Epithelial cell of proximal tubule (primary cell): ENCODE measurements at places on chromosomes 1 and 21.

GRCh38 chr1:159817276-159818041 is 9.2 kb upstream of the SLAMF8 start:
- DNase-seq: no peak

DNA sequence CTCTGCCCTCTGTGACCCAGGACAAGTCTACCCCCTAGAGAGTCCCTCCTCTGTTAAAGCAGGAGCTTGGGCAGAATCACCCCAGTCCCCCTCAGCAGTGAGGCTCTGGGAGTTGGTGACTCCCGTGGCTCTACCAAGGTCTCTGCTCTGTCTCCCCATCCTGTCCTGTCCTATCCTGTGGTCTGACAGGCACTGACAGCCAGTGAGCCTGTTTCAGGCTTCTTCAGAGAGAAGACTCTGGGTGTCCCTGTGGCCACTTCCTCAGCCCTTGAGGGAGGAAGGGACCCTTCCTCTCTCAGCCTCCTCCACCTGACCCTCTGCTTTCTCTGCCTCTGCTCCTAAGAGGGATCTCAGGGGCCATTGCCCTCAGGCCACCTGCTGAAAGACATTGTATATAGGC is 148.7 kb downstream of the FCRL5 start:
- no peak for DNase-seq

GRCh38 chr1:15430787-15431570 is 7.3 kb upstream of the CTRC start:
- DNase-seq: no peak

DNA sequence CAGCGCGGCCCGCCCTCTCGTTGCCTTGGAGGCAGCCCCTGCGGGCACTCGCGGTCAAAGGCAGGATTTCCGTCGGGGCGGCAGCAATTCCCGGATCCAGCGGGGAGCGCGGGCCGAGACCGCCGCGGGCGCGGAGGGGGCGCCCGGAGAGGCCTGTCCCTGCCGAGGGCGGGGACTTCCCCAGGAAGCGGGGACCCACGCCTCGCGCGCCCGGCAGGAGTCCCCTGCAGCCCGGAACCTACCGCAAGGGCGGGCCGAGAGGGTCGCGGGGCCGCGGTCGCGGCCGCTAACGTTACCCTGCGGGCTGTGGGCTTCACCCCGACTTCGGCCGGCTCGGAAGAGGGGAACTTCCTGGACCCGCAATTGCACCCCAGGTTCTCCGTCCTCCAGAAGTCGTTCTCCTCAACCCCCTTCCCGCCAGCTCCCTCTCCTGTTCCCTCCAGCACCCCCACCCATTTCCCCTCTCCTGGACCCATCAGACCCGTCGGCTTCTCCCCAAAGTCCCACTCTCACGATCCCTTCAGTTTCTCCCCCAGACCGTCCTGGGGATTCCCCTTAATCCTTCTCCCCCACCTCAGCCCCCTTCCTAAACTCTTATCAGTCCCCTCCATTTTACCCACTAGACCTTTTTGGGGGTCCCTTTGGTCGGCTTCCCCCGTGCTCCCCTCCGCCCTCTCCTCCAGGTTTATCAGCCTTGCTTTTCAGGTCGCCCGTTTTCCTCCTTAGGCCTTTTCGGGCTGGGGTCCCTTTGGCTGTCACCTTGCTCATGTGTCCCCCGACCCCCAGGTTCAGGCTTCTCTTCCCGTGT is 604 bp downstream of the FGR start:
- DNase-seq: no peak

- DNase-seq: no peak
Observed at GRCh38 chr1:144101397-144102045, 129.7 kb upstream of the FAM72C start.

DNA sequence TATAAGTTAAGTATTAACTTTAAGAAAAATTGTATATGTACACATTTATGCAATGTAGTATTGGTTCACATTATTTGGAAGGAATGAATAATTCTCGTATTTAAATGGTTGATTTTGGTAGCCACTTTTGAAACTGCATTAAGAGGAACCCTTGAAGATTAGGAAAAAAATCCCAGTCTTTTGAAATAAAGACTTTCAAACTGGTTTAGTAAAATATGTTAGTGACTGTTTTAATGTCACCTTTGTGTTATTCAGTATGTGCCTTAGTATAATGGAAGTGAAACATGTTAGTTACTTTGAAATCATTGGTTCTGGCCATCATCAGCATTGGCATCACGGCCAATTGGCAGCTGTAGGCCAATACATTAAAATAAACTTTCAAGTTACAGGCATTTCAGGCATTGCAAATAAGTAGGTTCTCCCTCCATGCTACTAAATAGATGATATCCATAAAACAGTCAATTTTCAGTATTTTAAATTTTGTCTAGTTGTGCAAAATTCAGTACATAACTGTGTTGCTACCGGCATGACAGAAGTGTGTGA is 4.4 kb downstream of the MIER1 start:
- no peak for DNase-seq

GRCh38 chr1:82578086-82578726 is 777.5 kb downstream of the ADGRL2 start:
- DNase-seq: no peak

GRCh38 chr1:31155216-31155806 is 84.4 kb downstream of the NKAIN1 start:
- DNase-seq: no peak

GRCh38 chr21:15531986-15532385 is 197.8 kb upstream of the USP25 start:
- no peak for DNase-seq

GRCh38 chr1:226679853-226680516 is 59.1 kb downstream of the ITPKB start:
- no peak for DNase-seq

DNA sequence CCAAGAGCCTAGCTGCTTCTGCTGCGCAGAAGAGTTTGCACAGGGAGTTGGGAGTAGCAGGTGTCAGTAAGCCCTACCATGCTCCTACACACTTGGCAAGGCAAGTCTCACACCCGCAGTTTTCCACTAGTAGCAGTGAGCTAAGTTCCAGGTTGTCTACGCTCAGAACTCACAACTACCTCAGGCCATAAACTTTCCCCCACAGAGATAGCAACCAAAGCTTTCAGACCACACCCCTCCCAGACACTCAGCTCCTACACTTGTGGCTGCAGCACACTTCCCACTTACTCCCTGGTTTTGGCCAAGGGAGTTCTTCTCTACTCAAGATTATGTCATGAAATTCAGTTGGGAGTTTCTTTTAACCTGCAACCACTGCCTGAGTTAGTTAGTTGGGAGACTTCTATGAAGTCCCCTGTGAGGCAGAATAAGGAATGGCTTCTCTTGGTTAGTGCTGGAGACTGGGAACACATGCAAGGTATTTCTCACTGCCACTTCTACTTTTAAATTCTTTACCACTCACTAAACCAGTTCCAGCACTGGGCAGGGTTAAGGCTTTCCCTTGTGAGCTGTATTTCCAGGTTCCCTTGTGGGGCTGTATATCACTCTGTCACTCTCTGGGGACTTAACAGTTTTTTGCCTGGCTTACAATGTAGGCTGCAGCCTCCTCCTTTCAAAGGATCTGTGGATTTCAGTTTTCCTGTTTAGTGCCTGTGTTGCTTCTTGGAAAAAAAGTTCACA is 18.3 kb upstream of the MAB21L3 start:
- no peak for DNase-seq

GRCh38 chr1:182198006-182198605 is 136.6 kb upstream of the ZNF648 start:
- no peak for DNase-seq

GRCh38 chr1:181159451-181160140 is 71.1 kb downstream of the IER5 start:
- no peak for DNase-seq

- peak; percentile 7 for DNase-seq
Observed at GRCh38 chr1:147808025-147808424, 47.6 kb upstream of the GJA5 start.

- no peak for DNase-seq
Observed at GRCh38 chr1:203268901-203269653, 36.2 kb upstream of the BTG2 start.

DNA sequence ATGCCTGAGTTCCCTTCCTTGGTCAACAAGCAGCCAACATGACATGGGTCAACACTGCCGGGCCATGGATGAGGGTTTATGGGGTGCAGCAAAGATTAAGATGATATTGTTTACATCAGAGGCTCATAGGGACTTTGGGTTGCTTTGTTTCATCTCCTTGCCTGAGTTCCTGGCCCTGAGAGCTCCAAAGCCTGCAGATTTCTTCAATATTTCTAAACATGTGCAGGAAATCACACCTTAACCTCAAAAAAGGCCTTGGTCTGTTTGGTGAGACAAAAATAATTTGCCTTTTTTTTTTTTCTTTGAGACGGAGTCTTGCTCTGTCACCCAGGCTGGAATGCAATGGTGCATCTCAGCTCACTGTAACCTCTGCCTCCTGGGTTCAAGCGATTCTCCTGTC is 876 bp downstream of the SLAMF8 start:
- DNase-seq: no peak

DNA sequence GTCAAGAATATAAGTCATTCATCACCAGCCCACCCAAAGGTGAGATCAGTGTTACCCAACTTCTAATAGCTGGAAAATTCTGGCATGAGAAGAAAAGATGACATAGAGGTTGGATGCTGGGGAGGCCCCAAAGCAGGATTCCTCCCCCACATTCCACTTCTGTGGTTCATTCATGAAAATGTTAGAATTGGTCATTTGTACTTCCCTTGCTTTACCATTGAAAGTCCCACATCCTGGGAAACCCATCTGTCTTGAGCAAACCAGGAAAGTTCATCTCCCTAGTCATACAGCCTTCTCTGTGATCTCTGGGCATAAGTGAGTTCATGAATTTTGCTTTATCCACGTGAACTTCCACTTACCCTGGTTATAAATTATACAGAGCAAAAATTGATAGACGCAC is 66.8 kb downstream of the SERINC2 start:
- DNase-seq: no peak

GRCh38 chr1:178528228-178528952 is 15.5 kb downstream of the TEX35 start:
- DNase-seq: no peak

GRCh38 chr1:53590531-53591515 is 131.6 kb downstream of the DMRTB1 start:
- DNase-seq: no peak

GRCh38 chr21:25934771-25935224 is 200.0 kb downstream of the GABPA start:
- peak; percentile 93 for DNase-seq

- DNase-seq: no peak
Observed at GRCh38 chr1:179794669-179795068, 51.6 kb downstream of the FAM163A start.

GRCh38 chr1:213976665-213977485 is 10.9 kb upstream of the PROX1 start:
- no peak for DNase-seq

DNA sequence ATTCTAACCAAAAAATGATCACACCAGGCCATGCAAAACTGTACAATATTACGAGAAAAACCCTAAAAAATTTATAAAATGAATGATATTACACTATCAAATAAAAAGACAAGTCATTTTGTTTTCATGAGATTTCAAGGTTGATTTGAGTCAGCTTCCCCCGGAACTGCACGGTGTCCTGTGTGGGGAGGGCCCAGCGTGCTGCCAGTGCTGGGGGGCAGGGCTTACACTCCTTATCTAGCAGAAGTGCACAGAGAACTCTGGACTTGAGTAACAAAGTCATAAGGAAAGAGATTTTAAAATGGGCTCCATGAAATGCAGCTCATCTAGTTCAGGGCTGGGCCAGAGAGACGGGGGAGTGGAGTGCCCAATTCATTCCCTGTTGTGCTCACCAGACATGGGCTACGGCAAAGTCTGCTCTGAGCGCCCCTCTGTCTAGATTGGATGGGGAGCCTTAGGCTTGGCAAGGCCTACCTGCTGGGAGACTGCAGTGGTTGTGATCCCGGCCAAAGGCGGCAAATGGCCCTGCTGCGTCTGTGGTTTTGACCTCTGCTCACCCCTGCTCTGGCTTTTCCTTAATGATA is 50.1 kb downstream of the COQ8A start:
- DNase-seq: no peak

DNA sequence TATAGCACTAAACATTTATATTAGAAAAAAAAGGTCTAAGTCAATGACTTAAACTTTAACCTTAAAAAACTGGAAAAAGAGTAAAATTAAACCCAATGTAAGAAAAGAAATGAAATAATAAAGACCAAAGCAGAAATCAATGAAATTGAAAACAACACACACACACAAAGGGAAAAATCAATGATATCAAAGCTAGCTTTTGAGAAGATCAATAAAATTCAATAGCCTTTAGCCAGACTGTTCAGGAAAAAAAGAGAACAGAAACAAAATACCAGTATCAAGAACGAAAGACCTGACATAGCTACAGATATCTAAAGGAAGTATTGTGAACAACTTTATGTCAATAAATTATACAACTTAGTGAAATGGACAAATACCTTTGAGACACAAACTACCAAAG is 7.1 kb downstream of the DHCR24 start:
- no peak for DNase-seq

GRCh38 chr21:38849776-38850175 is 44.0 kb downstream of the ETS2 start:
- no peak for DNase-seq

DNA sequence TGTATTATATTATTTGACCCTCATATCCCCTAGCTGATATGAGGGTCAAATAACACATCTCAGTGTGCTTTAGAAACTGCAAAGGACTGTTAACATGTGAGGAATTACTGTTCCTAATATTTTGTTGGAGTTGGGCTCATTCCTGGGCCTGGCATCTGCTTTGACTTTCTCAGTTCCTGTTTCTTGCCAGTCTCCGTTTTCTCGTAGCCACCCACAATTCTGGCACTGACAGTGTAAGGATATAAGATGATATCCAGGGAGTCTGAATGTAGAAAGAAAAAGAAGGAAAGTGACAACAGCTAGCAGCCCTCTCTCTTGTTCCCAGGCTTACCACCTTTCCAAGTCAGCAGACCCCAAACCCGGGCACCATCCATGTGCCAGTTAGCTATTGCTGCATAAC is 54.4 kb upstream of the SCMH1 start:
- no peak for DNase-seq

DNA sequence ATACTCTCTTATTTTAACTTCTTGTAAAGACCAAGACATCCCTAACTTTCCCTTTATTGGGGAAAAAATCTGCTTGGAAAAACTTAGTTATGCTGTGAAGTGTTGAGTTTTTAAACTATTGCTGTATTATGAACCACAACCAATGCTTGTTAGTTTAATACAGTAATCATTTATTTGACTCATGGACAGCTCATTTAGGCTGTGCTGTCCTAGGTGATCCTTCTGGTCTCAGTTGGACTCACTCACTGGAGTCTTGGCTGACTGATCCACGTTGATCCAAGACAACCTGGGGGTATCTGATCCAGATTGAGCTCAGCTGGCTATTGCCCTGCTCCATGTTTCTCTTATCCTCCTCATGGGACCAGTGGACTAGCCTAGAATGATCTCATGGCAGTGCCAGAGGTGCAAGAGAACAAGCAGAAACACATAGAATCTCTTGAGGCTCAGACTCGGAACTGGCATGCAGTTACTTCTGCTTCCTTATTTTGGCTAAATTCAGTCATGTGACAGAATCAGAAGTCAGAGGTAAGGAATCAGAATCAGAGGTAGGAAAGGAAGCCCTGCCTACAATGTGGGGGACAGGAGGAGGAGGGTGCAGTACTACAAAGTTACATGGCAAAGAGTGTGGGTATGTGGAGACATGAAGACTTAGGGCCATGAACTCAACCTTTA is 156.5 kb downstream of the FGGY start:
- no peak for DNase-seq

- peak; percentile 85 for DNase-seq
Observed at GRCh38 chr1:94079080-94079940, 41.6 kb downstream of the ABCA4 start.
